Nephron progenitor cell (in vitro differentiated cells): ENCODE measurements at places on chromosomes 7 and 10.

DNA sequence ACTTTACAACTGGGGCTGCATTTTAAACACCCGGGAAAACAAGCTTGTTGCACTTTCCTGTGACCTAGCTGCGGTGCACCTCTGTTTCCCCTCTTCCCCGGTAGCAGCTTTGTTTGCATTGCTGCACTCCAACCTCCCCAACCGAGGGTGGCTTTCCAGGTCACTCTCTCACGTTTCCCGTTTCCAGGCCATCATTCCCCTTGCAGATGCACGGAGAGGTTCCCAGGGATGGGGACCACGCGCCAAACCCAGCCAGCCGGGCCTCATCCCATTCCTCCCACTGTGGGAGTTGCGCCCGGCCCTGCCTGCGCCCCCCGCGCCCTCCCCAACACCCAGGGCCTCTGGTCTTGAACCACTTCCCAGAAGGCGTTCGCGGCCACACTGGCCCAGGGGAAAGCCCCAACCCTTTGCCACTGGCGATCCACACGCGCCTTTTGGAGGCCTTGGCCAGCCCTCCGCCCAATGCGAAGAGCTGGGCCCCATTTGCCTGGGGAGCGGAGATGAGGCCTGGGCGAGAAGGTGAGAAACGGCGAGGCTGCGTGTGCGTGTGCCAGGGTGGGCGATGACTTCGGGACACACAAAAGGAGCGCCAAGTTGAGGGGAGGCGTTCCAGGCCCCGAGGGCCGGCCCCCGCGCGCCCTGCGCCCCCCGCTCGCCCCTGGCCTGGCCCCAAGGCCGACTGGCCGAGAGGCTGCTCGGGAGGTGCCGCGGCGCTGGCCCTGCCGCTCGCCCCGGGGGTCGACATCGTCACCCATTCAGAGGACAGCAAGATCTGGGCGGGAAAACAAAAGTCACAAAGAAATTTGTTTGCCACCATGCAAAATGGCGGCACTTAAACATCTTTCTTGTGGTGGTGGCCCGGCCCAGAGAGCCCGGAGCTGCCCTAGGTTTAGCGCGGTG, 15.9 kb downstream of the SKIDA1 start:
- DNase-seq = peak; percentile 47

GRCh38 chr7:28433699-28434219, 21.4 kb downstream of the CREB5 start:
- DNase-seq = no peak

- no peak for DNase-seq
These were observed 4.9 kb downstream of the PURB start for GRCh38 chr7:44880317-44881018.

GRCh38 chr7:157983502-157984422, 603.9 kb downstream of the PTPRN2 start:
- DNase-seq = no peak

GRCh38 chr10:42991442-42992098, 85.3 kb upstream of the RET start:
- DNase-seq = no peak

DNA sequence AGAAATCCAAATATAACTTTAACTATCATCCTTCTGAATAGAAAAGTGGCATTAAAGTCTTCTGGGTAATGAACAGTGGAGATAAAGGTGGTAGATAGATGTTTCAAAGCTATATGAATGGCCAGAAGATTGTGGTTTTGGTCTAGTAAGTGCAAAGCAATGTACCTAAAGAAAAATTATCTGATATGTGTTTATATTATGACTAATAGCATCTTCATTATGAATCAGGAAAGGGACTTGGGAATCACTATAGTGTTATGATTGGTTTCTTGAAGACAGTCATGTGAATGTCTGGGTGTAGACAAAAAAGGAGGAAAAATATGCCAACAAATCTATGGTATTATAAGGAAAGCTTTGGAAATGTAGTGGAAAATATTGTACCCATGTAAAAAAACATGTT, 3.0 kb downstream of the ZNF518A start:
- no peak for DNase-seq

DNA sequence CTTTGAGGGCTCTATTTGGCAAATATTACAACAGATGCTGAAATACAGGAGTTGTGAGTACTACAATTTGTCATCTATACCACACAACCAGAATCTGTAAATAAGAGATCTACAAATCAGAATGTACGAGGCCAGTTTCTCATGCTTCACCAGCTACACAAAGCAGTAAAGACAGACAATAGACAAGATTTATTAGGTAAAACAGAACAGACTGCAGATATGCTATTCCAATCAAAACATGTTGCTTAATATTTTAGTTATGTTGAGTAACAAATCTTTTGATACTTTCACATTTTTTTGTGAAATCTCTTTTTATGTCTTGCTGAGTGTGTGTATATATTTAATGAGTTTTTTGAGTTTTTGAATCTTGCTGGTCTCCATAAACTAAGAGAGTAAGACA, 109.1 kb downstream of the CHCHD3 start:
- DNase-seq = no peak

GRCh38 chr7:42082144-42082543, 154.9 kb downstream of the GLI3 start:
- no peak for DNase-seq

DNA sequence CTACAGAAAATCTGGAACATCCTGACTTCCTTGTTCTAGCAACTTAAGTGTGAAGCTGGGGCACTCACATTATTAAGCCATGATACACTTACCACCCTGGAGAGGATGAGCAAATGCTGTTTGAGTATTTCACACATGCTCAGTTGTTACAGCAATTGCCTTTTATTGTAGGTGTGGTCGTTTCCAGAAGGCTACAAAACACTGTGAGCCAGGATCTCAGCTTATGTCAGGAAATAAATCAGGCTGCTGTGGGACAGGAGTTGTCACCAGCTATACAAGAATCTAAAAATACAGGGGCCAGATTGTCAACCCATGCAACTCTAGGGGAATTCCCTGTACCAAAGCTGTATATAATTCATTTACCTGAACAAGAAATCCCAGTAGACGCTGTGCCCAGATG, 273.3 kb upstream of the SP4 start:
- no peak for DNase-seq

DNA sequence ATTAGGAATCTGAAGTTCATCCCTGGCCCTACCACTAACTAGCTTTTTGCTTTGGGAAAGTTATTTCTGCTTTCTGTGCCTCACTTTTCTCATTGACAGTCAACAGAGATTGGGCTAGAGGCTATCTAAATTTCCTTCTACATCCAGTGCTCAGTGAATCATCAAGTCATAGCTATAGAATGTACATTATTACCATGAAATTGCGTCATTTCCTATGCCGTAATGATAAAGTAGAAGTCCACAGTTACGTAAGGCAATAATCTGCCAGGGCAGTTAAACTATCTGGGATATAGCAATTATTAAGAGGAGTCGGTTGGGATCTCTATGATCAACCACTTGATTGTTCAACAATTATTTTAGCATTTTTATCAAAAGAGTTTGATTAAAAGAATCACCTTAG, 64.4 kb downstream of the ITGB8 start:
- DNase-seq = no peak
